ENCODE measurements at places on chromosomes 13 and 19.

DNA sequence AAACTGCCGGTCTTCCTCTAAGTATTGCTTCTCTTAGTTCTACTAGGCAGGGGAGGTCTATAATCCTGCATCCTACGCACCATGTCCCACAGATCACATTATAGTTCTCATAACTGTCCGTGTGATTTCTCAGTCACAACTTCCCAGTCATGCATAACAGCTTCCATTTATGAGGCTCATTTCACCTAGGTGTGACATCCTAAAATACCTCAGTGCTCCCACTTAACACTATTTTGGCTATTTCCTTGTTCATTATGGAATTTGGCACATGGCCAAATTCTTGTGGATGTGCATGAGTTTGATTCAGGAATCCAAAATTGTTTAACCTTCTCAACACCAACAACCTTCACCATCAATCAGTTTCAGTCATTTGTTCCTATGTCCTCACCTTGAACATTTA lies 989.9 kb downstream of the OLFM4 start:
- no peak for DNase-seq

DNA sequence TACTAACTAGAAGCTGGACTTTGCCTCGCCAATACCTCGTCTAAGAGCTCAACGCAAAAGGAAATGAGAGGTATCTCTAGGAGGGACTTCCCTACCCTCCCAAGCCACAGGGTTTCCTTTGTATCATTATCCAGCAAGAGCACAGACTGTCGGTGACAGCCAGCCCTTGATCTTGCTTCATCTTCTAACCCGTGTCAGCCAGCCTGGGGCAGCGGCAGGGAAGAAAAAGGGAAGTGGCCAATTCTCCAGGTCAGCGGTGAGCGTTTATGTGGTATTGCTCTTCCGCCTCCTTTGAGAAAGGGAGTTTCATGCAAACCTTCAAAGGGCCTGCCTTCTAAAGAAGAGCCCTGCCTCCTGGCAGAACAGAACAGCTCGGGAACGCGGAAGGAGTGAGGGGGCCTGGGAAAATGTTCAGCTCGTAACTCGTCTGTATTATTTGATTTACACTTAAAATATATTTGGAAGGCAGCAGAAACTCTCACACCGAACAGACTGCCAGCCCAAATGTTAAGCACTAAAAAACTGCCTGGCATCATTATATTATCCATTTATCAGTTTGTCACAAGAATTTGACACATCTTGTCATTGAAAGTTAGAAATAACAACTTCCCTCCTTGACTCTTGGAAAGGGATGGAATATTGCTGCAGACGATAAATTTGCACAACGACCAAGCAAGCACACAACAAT lies 41.8 kb downstream of the EFNB2 start:
- no peak for DNase-seq

- no peak for DNase-seq
Measured at GRCh38 chr13:93824286-93824685, 597.7 kb downstream of the GPC6 start.

DNA sequence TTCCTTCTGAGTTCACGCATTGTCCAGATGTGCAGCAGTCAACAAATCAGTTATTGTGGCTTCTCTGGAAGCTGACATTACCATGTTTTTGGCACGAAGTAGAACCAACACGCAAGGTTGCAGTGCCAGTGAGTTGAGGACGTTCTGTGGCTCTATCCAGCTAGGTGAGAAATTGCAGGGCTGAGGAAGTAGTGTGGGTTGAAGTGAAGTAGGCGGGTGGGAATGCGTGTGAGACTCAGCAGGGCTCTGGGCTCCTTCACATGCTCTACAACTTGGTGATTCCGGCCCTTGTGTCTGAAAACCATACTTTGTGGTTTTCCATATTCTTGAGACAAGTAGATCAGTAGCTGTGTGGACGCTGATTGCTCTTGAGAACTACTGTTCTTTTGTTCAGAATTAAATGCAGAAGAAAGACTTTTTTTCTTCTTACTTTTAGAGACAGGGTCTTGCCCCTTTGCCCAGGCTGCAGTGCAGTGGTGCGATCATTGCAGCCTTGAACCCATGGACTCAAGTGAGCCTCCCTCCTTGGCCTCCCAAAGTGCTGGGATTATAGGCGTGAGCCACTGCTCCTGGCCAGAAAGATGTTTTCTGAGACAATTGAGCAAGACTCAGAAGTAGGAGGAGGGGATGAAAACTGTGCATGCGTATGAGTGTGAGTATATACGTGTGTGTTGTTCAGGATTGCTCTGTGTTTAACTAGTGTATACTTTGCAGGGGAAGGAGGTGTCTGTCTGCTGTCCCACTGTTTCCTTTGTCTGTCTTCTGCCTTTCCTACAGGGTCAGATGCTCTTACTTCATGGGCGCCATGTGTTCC lies 46.2 kb downstream of the GATAD2A start:
- DNase-seq, result no peak

- no peak for DNase-seq
Measured at GRCh38 chr19:40228346-40228745, 1.9 kb upstream of the CCNP start.
